ENCODE measurements at places on chromosomes 4 and X.
A peak's percentile ranks its signal among the peaks of the same experiment; 100 is the strongest.

GRCh38 chrX:129956765-129957164 lies 25.7 kb upstream of the BCORL1 start:
- DNase-seq, result no peak

DNA sequence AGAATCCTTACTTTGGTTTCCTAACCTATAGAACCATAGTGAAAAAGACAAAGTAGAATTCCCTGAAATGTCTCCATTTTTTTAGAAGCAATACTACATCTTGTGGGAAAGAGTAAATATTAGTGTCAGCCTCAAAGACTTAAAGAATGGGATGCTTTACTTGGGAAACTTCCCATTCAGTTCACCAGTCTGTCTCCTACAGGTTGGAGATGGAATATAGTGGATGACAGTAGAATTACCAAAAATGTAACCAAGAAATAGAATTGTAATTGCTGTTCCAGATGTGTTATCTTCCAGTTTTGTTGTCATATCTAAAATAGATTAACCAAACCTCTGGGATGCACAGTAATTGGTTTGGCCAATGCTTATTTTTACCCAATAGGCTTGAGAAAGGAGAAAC lies 338.6 kb upstream of the GRID2 start:
- DNase-seq, result no peak

GRCh38 chr4:97493815-97494518 lies 649.3 kb downstream of the STPG2 start:
- DNase-seq, result no peak

DNA sequence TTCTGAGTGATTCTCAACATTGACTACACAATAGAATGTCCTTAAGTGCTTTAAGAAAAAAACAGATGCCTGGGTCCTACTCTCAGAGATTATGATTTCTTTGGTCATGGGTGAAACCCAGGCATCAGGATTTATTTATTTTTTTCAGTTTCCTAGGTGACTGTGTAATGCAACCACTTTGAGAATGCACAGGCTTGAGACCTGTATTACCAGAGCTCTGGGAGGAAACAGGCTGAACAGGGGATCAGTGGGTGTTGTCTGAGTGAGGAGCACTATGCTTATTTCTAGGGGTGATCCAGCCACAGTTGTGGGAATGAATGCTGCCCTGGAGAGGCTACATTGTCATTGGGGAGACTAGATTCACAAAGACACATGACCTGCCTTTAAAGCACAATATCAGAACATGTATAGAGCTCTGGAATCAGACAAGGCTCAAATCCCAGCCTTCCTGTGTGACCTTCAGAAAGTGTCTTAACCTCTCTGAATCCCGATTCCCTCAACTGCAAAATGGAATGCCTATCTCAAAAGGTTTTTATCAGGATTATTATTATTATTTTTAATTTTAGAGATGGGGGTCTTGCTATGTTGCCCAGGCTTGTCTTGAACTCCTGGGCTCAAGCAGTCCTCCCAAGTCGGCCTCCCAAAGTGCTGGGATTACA lies 61.6 kb upstream of the PRPS1 start:
- DNase-seq, result no peak

GRCh38 chr4:138910914-138911336 lies 104.7 kb upstream of the NOCT start:
- DNase-seq, result peak; percentile 87

All from NCI-H1417 (cell line).